T-helper 1 cell (primary cell): ENCODE measurements at places on chromosomes 7 and 10.

- DNase-seq, result no peak
These were observed 50.5 kb downstream of the FZD1 start for GRCh38 chr7:91314591-91315323.

DNA sequence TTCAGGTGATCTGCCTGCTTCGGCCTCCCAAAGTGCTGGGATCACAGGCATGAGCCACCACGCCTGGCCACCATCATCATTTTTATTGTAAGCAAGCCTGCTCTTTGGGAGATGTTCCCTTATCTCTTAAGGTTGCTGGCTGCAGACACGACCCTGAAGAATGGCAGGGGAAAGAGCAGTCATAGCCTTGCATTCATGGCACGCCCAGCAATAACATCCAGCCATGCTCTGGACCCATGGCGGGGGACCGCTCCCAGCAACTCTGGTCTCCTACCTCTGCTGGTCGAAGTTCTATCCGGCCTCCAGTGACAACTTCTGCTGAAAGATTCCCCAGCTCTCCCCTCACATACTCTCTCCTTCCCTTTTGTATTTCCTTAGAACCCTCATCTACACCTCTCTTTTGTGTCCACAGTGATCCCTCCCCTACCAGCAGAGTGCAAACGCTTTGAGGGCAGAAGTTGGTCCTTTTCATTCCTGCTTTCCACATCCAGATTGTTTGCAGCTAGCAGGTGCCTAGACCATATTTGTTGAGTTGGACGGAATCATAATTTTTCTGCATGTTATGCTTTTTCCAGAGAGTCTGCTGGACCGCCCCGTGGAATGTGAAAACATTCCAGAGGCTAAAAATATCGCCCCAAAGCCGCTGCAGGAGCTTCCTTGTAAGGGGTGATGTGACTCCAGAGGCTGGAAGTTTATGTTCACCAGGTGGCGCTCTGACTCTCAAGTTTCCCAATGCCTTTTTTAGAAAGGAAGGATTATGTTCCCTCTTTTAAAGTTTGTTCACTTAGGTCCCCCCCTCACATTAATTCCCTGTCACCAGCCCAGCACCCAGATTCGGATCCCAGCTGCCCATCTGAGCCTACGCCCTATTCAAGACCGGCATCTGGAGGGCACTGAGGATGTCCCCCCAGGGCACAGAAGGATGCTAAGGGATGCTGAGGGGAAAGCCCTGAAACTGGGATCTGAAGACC is 4.3 kb upstream of the MARVELD1 start:
- DNase-seq, result no peak

DNA sequence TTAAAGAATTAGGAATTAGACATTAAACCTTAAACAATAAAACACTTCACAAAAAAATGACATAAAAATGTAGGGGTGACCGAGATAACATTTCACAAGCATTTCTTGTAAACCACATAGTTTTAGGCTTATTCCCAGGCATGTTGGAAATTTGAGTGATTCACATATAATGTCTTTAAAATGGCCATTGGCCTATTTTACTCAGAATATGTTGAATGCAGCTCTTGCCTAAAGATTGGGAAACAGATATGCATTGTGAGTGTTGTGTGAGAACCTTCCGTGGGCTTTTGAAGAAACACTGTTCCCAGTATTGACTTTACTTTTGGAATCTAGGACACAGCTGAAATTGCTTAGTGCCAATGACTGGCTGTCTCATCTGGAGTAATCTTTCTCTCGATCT is 79.6 kb downstream of the ARL5B start:
- no peak for DNase-seq

DNA sequence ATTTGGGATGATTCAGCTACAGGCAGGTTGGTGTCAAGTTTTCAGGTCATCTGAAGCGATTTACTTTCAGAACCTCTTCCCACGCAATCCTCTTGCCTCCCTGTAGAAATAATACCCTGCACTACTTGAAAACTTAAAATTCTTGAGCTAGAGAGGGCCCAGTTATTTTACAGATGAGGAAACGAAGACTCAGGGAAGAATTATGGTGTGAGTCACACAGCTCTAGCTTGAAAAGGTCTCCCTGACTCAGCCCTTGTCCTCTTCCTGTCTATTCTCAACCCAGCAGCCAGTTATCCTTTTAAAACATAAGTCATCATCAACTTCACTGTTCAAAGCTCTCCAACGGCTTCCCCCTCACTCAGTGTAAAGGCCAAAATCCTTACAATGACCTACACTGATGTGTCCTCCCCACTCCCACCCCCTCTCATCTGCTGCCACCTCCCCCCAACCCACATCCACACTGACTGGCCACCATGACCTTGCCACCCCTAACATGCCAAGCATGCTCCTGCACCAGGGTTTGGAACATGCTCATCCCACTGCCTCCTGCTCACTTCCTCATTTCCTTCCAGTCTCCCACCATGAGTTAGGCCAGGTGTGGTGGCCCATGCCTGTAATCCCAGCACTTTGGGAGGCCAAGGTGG is 3.4 kb downstream of the DNMBP start:
- no peak for DNase-seq

DNA sequence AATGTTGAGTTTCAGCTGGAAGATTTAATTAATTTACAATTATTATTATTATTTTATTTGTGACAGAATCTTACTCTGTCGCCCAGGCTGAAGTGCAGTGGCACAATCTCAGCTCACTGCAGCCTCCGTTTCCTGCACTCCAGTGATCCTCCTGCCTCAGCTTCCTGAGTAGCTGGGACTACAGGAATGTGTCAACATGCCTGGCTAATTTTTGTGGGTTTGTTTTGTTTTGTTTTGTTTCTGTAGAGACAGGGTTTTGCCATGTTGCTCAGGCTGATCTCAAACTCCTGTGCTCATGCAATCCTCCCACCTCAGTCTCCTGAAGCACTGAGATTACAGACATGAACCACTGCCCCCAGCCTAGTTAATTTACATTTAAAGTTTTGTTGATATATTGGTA is 93.8 kb upstream of the MEOX2 start:
- DNase-seq, result no peak

DNA sequence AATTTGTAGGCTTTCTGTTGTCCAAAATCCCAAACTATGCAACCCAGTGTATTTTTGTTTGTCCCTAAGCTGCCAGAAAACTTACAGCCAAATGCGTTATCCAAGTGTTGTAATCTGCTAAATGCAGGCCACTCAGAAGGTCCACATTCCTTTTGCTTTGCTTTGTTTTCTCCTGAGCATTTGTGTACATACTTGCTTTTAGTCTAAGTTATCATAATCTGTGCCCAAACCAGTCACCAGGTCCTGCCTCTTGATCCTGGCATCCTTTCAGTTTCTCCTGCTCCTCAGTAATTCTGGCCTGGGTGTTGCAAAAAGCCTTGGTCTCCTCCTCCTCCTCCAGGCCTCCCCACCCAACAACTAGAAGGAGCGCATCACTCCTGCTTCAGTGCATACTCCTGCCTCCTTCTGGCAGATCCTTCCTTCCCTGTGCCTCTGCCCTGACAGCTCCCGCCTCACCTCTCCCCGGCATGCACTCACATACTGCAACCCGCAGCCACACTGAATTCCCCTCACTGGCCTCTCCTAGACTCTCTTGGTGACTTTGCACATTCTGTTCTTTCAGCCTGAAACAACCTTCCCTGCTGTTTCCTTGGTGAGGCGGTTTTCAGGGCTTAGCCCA is 2.3 kb downstream of the DENND2A start:
- no peak for DNase-seq

GRCh38 chr10:6581778-6582228 is 1.7 kb upstream of the PRKCQ start:
- DNase-seq, result peak; percentile 69

- no peak for DNase-seq
These were observed 1.3 kb downstream of the PCBD1 start for GRCh38 chr10:70886921-70887665.
